GM04504 (cell line): ENCODE measurements at places on chromosomes 6 and 20.

DNA sequence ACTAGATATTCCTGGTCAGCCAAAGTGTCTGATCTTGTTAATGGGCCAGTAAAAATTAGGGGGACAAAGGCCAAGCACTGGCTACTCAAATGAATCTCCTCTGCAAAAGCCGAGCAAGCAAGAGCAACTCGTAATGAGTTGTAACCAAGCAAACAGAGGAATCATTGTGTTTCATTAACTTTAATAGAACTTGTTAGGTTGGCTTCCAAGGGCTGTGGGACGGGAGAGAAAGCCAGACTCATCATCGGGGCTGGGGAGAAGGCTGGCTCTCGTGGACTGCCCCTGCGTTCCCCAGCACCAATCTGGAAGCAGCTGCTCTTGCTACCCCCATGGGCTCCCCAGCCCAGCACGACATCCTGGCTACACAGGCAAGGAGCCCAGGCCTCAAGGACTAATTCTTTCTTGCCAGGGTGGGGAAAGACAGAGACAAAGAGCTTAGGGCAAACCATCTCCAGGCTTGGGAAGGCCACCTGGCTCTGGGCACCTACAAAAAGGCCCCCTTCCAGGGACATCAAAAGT, 10.5 kb upstream of the SCUBE3 start:
- no peak for DNase-seq

- DNase-seq, result no peak
Observed at GRCh38 chr6:35624341-35625070, 64.2 kb downstream of the FKBP5 start.

DNA sequence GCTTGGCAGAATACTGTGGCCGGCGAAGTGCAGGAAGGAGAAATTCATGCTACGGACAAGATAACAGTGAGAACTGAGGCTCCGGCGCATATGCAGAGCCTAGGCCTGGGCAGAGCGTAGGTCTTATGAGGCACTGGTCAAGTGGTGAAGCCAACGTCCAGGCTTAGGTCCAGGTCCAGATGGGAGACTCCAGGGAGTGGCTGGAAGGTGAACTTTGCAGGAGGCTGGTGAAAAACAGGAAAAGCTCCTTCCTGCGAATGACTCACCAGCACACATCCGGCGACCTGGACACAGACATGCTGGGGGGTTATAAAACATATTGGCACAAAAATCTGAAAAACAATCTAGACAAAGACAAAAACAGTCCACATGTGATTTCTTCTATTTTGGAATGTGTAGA, 15.4 kb downstream of the C6orf141 start:
- DNase-seq, result no peak

GRCh38 chr6:15443119-15443830, 197.4 kb downstream of the JARID2 start:
- DNase-seq, result peak; percentile 57

DNA sequence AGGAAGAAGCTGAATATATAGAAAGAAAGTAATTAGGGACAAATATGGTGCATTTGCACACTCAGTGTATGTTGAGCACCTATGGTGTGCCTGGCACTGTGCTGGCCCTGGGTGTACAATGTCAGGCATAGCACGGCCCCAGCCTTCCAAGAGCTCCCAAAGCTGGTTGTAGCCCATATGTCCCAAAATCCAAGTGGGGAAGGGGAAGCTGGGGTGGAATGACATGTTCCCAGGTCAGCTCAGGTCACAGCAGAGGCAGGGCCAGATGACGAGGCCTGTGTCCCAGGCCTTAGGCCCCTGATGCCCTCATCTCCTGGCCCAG, 170.0 kb downstream of the VEGFA start:
- no peak for DNase-seq

GRCh38 chr20:58682656-58683531, 9.7 kb upstream of the NPEPL1 start:
- DNase-seq, result no peak

DNA sequence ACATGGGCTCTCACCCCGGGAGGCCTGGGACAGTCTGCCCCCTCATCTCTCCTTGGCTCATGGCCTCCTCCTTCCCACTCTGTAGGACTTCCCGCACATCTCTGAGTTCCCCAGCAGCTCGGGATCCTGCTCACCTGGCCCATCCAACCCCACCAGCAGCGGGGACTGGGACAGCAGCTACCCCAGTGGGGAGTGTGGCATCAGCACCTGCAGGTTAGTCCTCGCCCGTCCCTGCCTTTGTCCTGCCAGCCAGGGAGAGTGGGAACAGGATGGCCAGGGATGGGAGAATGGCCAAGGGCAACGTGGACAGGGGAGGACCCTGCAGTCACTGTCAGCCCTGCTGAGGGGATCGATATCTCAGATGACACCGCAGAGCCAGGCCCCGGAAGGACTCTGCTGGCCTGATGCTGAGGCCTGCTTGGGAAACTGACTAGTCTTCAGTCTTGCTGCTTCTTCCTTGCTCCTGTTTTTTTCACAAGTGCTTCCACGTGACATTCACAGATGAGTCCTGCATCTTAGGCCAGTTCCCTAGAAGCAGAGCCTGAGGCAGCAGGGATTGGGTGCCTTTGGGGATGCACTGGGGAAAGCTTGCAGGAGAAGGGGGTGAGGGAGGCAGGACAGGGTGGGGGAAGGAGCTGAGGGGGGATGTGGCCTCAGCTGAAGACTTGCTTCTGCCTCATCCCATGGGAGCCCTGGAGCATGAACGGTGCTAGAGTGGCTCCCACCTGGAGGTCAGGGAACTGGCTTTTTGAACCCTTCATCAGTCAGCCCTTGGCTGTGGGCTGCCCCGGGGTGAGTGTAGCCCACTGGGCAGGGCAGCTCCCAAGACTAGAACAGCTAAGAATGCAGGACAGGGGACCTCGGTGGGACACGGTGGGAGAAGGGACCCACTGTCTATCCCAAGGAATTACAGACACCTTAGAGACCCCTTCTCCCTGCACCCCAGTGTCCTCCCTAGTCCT, 120.1 kb downstream of the JPH2 start:
- no peak for DNase-seq

DNA sequence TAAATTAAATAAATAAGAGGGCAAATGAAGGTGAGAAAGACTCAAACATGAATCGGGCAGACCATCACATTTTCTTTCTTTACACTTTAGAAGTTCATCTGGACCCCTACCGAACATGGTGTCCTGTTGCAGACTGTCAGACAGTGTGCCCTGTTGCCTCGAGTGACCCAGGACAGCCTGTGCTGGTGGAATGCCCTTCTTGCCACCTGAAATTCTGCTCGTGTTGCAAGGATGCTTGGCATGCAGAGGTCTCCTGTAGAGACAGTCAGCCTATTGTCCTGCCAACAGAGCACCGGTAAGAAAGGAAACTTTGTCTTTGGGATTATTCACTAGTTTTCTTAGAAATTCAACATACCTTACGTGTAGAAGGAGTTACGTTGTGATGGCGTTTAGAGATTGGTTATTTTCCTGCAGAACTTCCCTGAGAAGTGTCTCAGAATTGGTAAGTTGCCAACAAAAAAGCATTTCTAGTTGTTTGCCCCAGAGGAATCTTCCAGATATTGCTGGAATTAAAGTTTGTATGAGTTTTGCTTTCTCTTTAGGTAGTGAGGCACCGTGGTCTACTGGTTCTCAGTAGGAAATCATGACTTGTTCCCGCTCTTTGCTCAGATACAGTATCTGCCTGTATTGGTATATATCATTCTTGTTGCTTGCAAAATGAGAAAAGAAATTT, 70.1 kb downstream of the RNF144B start:
- DNase-seq, result no peak

GRCh38 chr6:147660334-147661311, 152.1 kb downstream of the SAMD5 start:
- DNase-seq, result no peak

DNA sequence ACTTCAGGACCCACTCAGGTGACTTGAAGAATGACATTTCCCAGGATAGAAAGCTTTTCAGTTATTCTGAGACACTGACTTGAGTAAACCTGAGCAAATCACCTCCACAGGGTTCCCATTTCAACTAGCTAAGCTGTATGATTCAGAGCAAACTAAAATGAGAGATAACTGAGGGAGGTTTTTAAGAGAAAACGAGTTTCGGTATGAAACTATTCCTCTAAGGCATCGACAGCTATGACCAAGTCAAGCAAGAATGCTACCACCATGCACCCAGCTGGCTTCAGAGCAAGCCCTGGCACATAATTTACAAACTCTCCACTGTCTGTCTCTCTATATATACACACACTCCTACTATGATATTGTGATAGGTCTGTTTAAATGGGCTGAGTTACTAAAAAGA, 75.4 kb downstream of the PERP start:
- no peak for DNase-seq

DNA sequence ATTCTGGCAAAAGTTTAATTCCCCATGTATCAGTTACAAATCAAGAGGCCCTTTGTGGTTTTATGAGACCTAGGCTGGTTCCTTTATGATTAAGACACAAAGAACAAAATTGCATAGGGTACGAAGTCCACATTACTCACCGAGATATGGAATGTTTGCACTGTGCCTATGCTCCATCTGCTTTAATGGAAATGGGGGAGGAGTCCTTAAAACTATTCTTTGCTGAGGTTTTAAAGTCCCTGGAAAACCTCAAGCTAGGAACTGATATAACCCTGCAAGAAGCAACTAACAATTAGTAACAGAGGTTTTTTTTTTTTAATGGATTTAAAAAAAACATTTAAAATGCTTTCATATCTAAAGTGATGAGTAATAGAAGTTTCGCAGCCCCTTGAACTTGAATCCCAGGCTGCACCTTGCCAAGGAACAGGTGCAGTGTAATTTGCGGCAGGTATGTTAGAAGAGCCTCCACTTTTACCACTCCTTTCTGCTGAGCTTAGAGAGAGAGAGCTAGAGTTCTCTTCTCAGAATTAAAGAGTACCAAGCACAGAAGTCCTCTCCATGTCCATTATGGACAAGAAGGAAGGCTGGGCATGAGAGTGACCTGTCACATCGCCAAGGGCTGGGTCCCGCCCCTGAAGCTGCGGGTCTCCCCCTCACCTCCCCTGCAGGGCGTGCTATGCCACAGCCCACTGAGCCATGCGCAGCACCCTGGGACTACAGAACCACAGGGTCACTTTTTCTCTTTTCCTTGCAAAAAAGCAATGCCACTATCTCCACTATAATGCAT, 2.3 kb downstream of the SERPINB1 start:
- DNase-seq, result no peak

GRCh38 chr20:13396826-13397225, 175.8 kb downstream of the ISM1 start:
- DNase-seq, result no peak

DNA sequence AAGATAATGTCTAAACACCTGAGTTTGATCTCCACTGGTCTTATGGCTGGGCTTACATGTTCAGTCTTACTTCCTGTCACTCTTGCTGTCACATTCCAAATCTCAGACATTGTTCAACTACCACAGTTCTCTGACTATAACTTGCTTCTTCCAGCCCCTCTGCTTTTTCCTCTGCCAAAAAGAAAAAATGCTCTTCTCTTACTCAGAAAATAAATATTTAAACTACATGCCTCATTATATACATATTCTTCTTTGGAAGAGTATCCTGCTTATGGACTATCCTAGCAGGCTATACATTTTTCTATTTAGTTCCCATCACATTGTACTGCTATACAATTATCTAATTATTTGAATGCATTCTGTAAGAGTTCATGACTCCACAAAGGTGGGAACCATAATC, 175.4 kb downstream of the TBC1D32 start:
- no peak for DNase-seq

GRCh38 chr6:90544741-90545140, 42.1 kb downstream of the MAP3K7 start:
- DNase-seq, result no peak
